ENCODE measurements at places on chromosomes 1 and 21. TPM values are rescaled to one million over a fixed set of nuclear protein-coding genes. Genes with fewer than 3 reads are reported as not detected.

RHCE gene
- not detected for total RNA-seq

SLC26A9 gene
- total RNA-seq, result under 0.01 TPM

DNA sequence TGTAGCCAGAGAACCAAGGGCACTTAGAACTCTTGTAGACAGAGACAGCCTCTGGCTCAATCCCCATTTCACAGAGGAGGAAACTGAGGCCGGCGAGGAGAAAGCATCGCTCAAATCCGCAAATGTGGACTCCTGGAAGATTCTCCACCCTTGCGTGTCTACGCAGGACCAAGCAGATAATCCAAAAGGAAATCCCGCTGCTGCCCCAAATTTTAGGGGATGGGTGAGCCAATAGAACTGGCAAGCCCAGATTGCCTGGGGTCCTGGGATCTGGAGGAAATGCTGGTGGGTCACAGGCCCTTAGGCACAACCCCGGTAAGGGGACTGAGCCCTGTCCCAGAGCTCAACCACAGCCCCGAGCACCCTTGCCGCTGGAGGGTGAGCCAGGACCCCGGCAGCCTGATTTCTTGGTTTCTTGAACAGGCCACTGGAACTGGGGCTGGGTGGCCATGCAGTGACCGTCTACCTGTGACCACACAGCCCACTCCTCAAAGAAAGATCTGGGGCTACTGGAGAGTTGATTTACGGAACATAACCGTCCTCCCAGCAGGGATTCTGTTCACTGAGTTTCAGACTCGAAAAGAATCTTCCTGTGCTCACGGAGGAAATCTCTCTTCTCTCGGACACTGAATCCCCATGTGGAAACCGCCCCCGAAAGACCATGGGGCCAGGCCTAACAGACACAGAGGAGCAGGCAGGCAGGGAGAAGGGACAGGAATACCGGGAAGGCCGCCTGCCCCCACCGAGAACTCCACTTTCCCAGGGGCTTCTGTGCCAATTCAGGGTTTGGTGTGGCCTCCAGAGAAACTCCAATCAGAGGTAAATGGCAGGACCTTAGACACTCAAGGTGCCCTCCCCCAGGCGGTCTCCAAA lies 238.4 kb downstream of the NPHP4 start:
- H3K4me1 ChIP-seq, result peaks cover 14% of the 10 kb centered on the region
- H3K27ac ChIP-seq, result no peak overlapping the region
- no peak for DNase-seq
- H3K36me3 ChIP-seq, result no peaks in the 10 kb centered on the region
- H3K27me3 ChIP-seq, result peaks cover 87% of the 10 kb centered on the region

DNA sequence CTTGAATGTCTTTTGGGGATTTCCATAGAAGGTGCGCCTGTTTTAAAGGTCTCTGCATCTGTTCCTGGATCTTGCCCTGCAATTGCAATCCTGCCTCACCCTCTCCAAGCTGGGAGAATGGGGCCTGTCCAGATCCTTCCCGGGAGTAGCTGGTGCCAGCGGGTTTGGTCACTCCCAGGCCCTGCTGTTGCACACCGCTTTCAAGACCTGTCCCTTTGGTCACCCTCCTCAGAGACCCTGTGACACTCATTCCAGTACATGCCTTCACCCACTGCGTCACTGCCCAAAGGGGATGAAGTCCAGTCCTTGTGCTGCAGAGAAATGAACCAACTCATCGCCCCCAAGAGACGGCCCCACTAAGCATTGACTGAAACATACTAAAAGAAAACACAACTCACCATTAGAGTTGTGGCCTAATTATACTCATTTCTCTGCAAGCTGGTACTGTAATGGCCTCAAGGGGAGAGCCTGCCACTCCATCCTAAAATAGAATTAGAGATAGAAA lies 1.9 kb upstream of the IRF2BP2 start:
- H3K4me3 ChIP-seq, result peak overlapping the region; percentile 59
- peak overlapping the region; percentile 98 for H3K27ac ChIP-seq

HSPB7 gene
- 408 TPM for total RNA-seq

DNA sequence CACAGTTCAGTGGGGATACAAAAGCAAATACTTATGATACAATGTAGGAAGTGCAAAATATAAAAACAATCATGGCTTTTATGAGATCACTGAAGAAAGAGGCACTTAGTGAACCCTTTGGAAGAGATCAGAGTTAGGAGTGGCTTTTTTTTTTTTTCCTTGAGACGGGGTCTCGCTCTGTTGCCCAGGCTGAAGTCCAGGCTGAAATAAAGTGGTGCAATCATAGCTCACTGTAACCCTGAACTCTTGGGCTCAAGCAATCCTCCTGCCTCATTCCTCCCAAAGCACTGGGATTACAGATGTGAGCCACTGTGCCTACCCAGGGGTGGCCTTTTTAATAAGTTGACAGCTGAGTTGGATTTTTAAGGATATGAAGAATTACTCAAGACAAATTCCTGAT lies 17.3 kb upstream of the RASAL2 start:
- no peaks in the 10 kb centered on the region for H3K27me3 ChIP-seq
- H3K4me3 ChIP-seq, result no peak overlapping the region
- no peak overlapping the region for H3K27ac ChIP-seq
- no peaks in the 10 kb centered on the region for H3K4me1 ChIP-seq

CCDC17 gene
- 0.83 TPM for total RNA-seq

GRCh38 chr1:199813198-199813597 lies 214.3 kb upstream of the NR5A2 start:
- no peaks in the 10 kb centered on the region for H3K4me1 ChIP-seq
- H3K4me3 ChIP-seq, result no peak overlapping the region
- DNase-seq, result peak; percentile 37
- no peak overlapping the region for H3K27ac ChIP-seq
- no peaks in the 10 kb centered on the region for H3K36me3 ChIP-seq
- no peaks in the 10 kb centered on the region for H3K27me3 ChIP-seq

AMPD1 gene
- total RNA-seq, result not detected

DNA sequence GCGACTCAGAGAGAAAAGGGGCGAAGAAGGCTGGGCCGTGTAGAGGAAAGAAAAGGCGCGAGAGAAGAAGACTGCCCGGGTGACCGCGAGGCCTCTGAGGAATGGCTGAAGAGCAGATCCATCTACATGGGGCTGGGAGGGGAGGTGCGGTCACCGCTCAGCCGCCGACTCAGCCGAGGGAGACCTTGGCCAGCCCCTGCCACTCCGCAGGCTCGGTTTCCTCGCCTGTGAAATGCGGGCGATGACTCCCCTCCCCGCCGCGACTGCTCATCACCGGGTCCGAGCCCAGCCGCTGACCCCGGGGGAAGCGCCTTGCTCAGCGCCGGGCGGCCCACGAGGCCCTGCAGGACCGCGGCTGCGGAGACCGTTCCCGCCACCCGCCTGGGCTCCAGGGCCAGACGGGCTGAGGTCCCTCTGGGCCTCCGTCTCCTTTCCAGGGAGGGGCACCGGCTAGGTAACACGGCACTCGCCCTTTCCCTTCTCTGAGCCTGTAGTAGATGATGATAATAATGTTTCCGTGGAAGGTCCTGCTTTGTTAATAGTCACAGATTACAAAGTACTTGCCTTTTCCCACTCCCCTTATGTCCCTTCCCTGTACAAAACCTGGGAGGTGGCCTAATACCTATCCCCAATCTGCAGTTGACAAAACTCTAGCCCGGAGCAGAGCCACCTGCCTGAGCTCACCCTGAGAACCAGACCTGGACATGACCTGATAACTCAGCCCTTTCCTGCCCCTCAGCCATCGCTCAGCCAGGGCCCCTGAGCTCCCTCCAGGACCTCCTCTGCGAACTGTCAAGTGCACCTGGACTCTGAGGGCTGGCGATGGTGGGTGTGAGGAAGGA lies 1.6 kb upstream of the BSND start:
- DNase-seq, result no peak
- H3K27ac ChIP-seq, result no peak overlapping the region
- peaks cover 11% of the 10 kb centered on the region for H3K4me1 ChIP-seq
- H3K27me3 ChIP-seq, result peaks cover 64% of the 10 kb centered on the region

TENT5C gene
- 3.0 TPM for total RNA-seq

- no peak overlapping the region for H3K27ac ChIP-seq
- no peak overlapping the region for H3K4me3 ChIP-seq
- no peak for DNase-seq
- H3K4me1 ChIP-seq, result peaks cover 12% of the 10 kb centered on the region
Observed at GRCh38 chr1:2596530-2597333, 10.2 kb downstream of the PRXL2B start.

GRCh38 chr1:230772457-230773395 lies 25.5 kb downstream of the CAPN9 start:
- H3K27ac ChIP-seq, result no peak overlapping the region
- no peaks in the 10 kb centered on the region for H3K27me3 ChIP-seq
- no peaks in the 10 kb centered on the region for H3K36me3 ChIP-seq

GRCh38 chr1:100313382-100313781 lies 38.9 kb upstream of the CDC14A start:
- no peaks in the 10 kb centered on the region for H3K4me1 ChIP-seq
- H3K4me3 ChIP-seq, result no peak overlapping the region
- no peaks in the 10 kb centered on the region for H3K36me3 ChIP-seq
- no peak for DNase-seq
- H3K27me3 ChIP-seq, result no peaks in the 10 kb centered on the region

OR2T35 gene
- not detected for total RNA-seq

Measured in esophagus muscularis mucosa (tissue), 4 donors.